ENCODE measurements at places on chromosomes 6 and 20. TPM values are rescaled to one million over a fixed set of nuclear protein-coding genes. Genes with fewer than 3 reads are reported as not detected.

The CBLN4 gene
- not detected for total RNA-seq

DNA sequence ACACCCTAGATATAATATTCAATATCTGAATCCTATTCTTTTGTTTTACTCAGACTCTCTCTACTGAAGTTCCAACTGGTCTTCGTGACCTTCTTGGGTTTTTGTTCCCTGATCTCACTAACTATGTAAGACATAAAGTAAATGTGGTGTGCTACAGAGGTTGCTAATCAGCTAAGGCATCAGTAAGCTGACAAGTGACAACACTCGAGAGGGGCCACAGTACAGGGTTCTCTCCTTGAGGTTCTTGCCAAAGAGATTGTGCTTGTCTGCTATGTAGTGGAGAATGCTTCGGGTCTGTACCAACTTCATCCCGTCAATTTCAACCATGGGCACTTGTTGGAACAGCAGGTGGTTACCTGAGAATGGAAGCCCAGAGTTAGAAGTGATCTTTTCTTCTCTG, 9.9 kb downstream of the GSTA4 start:
- H3K4me3 ChIP-seq = no peak overlapping the region
- DNase-seq = no peak
- H3K27ac ChIP-seq = no peak overlapping the region
- H3K4me1 ChIP-seq = 0 out of 2 replicates have a peak, but pooled peaks cover under 1% of the 10 kb centered on the region
- H3K36me3 ChIP-seq = no peaks in the 10 kb centered on the region
- no peaks in the 10 kb centered on the region for H3K27me3 ChIP-seq

DNA sequence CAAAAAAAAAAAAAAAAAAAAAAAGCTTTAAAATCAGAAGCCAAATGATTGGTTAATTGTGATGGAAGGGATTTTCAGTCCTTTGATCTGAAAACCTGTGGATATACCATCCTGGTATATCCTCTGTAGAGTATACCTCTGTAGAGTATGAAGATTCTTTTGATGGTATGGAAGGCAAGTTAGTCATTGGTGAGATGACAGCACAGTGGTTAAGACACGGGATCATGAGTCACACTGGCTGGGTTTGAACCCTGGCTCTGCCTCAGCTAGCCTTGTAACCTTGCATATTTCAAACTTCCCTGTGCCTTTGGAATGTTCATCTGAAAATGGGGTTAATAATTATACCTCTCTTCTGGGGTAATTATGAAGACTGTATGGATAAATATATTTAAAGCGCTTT, 179.3 kb downstream of the CARMIL1 start:
- peak overlapping the region; percentile 17 for H3K4me3 ChIP-seq
- DNase-seq = peak; percentile 71
- no peaks in the 10 kb centered on the region for H3K36me3 ChIP-seq
- H3K27ac ChIP-seq = no peak overlapping the region
- H3K27me3 ChIP-seq = no peaks in the 10 kb centered on the region

- no peak for DNase-seq
- no peak overlapping the region for H3K27ac ChIP-seq
- no peaks in the 10 kb centered on the region for H3K36me3 ChIP-seq
- no peak overlapping the region for H3K4me3 ChIP-seq
- H3K27me3 ChIP-seq = no peaks in the 10 kb centered on the region
- H3K4me1 ChIP-seq = no peaks in the 10 kb centered on the region
Observed at GRCh38 chr20:4944518-4945313, 56.6 kb downstream of the SLC23A2 start.

The RBM39 gene
- 234 TPM for total RNA-seq

The THBS2 gene
- 0.39 TPM for total RNA-seq

DNA sequence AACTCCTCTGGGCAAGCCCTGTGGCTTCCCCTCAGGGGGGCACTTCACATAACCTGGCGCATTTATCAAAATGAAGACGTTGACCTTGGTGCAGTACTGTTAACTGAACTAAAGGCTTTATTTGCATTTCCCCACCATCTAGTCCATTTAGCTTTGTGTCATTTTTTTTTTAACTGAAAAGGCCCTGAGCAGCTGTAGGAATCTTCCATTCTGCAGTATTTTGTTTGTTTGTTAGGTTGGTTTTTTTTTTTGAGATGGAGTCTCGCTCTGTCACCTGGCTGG, 10.7 kb downstream of the TMEM181 start:
- no peak overlapping the region for H3K27ac ChIP-seq
- H3K4me1 ChIP-seq = no peaks in the 10 kb centered on the region
- H3K36me3 ChIP-seq = no peaks in the 10 kb centered on the region
- no peak overlapping the region for H3K4me3 ChIP-seq
- no peaks in the 10 kb centered on the region for H3K27me3 ChIP-seq

The OPN5 gene
- not detected for total RNA-seq
